ENCODE measurements at places on chromosomes 6 and 20. TPM values are rescaled to one million over a fixed set of nuclear protein-coding genes. Genes with fewer than 3 reads are reported as not detected.

The EFCAB8 gene
- total RNA-seq, result not detected

The EPPIN gene
- total RNA-seq, result not detected

The LINC00237 gene
- not detected for total RNA-seq

The OPRM1 gene
- not detected for total RNA-seq

The MROH8 gene
- not detected for total RNA-seq

The EYA2 gene
- 27.0 TPM for total RNA-seq

The CLPSL2 gene
- not detected for total RNA-seq

GRCh38 chr6:131038597-131039344, 24.3 kb downstream of the EPB41L2 start:
- DNase-seq, result no peak

- no peak for DNase-seq
Measured at GRCh38 chr6:21398741-21399325, 194.7 kb upstream of the SOX4 start.

DNA sequence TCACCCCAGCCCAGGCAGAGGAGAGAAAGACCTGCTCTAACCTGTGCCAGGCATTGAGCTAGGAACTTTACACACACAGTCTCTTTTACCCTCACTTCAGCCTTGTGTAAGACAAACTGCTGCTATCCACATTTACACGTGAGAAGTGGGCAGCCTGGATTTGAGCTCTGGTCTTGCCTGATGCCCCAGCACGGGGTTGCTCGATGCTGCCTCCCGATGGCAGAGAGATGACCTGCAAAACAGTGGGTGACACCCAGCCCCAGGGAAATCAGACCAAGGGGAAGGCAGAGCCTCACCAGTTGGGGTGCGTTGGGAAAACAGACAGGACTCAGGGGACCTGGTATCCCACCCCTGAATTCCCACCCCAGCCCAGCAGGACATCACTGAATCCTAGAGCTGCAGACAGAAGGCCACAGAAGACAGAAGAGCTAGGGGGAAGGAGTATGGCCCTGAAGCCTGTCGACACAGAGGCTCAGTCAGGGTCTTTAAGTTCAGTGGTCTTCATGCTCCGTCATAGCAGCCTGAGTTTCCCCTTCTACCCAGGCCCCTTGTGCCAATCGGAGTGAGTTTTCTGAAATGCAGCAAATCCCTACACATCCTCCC, 990 bp downstream of the BPI start:
- peak; percentile 40 for DNase-seq

DNA sequence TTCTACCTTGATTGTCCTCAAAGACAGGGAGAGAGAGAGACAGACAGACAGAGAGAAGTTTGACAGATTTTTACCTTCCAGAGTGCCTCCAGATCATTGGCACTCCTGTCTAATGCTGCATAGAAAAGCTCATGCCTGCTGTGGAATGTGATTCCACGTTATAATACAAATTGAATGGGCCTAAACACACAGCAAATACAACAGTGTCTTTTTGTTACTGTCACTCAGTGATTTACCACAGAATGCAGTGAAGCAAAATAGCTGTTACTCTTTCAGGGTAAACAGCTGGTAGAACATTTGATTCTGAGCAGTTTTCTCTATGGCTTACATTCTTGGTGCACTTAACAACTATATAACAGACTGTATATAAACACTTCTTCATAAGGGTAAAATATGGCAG, 558.7 kb downstream of the LMBRD1 start:
- DNase-seq, result no peak

GRCh38 chr6:21870076-21870730, 276.7 kb downstream of the SOX4 start:
- DNase-seq, result no peak

DNA sequence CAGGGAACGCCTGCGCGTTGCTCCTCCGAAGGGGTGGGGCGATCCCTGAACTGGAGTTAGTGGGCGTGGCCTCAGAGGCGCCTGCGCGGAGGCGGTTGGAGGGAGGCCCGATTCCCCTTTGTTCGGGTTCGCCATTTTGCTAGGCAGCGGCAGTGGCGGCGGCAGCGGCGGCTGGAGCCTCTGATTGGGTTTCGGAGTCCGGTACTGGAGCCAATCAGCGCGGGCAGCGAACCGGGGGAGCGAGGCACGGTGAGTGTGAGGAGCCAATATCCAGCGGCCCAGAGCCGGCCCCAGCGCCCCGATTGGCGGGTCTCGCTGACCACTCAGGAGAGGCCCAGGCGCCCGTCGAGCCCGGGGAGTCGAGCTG, at the start of gene NFYA:
NFYA (plus strand) TSS at position 139 of the 367 bp plus-strand sequence. CDS start 6,116 bp downstream, outside the sequence.
- no peak for DNase-seq

GRCh38 chr20:10984294-10984693, 310.5 kb upstream of the JAG1 start:
- DNase-seq, result no peak

- peak; percentile 11 for DNase-seq
Measured at GRCh38 chr20:36017048-36017951, 48.9 kb downstream of the CNBD2 start.

- DNase-seq, result peak; percentile 4
Measured at GRCh38 chr6:4281341-4282293, 146.2 kb upstream of the ECI2 start.

GRCh38 chr20:44497761-44498160, 22.1 kb downstream of the TTPAL start:
- no peak for DNase-seq

DNA sequence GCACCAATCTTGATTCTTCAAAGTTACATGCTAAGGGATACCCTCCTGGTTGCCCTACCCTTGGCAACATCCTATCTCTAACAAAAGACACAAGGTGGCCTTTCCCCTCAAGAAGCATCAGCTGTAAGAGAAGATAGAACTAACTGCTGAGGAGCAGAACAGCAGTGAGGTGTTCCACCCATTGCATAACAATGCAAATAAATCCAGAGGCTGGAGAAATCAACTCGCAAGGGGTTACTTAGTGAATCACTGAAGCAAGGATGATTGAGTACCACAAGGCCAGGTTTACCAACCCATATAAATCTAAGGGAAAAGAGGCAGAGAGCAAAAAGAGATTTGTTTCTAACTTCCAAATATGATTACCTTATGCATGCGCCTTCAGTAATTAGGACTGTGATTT, 36.7 kb downstream of the F13A1 start:
- DNase-seq, result no peak

DNA sequence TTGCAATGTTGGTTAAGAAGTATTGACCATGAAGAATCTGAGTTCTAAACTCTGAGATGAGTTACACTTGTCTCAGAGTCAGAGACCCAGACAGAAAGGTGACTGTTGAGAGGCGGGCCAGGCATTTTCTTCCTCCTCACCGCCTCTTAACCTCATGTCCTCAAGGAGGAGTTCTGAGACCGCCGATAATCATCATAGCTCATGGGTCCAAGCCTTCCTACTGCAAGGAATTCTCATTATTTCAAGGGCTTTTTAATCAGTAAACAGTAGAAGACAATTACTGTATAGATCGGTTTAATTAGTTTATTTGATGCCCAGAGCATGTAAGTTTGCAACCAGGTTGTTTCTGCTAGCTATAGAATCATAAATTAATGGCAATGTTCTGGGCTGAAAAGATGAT, 382.4 kb upstream of the MMS22L start:
- no peak for DNase-seq

DNA sequence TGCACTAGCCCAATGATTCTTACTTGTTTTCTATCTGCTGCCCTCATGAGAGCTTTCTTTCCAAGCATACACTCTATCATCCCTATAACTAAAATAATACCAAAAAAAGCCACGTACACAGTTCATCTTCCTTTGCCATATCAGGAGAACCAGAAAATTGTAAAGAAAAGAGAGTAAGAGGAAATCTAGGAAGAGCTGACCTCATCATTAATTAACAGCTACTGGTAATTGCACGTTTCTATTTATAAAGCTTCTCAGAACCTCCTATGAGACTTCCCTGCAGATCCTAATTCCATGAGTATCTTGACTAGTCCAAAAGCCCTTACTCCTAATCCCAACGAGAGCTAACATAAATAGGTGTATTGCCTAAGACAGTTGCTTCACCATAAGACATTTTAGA, 191.5 kb upstream of the RNF217 start:
- DNase-seq, result no peak

- no peak for DNase-seq
Measured at GRCh38 chr6:100549406-100550167, 84.9 kb upstream of the SIM1 start.

DNA sequence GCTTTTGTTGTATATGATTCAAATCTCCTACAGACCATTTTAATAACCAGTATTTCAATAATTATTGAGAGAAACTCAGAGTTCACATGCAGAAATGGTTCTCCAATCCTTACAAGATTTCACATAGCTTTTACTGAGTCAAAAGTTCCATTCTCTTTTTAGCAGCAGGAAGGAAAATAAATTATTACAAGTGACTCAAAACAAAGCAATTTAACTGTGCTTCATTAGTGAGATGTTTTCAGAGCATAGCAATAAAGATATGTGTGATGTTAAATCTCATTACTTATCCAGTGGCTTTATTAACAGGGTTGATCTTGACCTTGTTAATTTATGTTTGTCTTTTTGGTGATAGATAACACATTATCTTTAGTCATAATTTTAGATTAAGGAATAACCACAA, 22.0 kb downstream of the KIF13A start:
- DNase-seq, result no peak

GRCh38 chr20:31833130-31833930, 12.1 kb downstream of the FOXS1 start:
- DNase-seq, result peak; percentile 40

- DNase-seq, result peak; percentile 79
Measured at GRCh38 chr20:43583982-43584432, 6.7 kb upstream of the IFT52 start.

DNA sequence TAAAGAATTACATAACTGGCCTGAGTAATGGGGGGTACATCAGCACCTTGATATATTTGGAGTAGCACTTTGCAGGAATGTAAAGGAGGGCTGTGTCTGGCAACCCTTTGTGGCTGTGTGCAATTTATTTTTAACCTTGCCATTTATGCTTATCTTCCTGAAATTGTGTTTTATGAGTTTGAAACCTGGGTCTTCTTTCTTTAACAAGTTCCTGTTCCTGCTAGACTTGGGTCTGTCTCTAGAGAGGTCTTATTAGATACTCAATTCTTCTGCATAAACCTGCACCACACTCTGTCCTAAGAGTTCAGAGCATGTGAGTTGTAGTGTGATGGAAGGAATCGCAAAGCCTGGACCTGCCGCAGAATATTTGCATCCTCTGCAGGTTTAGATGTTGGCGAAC, 181.0 kb downstream of the JARID2 start:
- DNase-seq, result no peak

DNA sequence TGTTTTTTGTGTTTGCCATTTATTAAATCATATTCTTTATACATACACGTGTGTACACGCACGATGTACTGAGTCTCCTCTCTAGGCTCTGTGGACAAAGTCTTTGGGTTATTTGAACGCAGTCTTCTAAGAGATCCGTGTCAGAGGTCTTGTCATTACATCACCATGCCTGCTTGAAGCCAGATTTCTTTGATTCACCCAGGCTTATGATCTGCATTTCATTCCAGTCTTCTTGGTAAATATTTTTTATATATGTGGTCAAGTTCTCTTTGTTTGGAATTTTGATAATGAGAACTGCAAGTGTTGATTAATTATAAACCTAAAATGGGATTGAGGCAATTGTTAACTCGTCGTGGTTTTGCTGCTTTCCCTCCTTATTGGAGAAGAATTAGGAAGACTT, 34.6 kb downstream of the KCNS1 start:
- DNase-seq, result peak; percentile 41

All from MG63 (cell line).